ENCODE measurements at places on chromosomes 7 and 10.
A peak's percentile ranks its signal among the peaks of the same experiment; 100 is the strongest.

DNA sequence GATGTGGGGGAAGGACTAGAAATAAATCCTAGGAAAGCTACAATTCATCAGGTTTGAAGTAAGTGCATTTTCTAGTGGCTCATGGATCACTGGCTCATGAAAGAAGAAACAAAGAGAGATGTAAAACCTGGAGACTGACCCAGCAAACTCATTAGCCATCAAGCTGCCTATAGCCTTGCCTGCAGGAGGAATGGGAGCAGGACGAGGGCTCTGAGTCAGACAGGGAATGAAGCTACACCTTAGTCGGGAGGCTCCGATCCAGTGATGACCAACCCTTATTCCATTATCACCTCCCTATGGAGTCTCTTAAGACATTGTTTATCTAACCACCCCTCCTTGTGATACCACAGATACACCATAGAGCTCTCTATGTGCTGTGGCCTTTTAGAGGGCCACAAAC, 112.5 kb upstream of the WDR11 start:
- DNase-seq, result no peak

- DNase-seq, result no peak
Measured at GRCh38 chr7:120280743-120281142, 7.8 kb downstream of the KCND2 start.

DNA sequence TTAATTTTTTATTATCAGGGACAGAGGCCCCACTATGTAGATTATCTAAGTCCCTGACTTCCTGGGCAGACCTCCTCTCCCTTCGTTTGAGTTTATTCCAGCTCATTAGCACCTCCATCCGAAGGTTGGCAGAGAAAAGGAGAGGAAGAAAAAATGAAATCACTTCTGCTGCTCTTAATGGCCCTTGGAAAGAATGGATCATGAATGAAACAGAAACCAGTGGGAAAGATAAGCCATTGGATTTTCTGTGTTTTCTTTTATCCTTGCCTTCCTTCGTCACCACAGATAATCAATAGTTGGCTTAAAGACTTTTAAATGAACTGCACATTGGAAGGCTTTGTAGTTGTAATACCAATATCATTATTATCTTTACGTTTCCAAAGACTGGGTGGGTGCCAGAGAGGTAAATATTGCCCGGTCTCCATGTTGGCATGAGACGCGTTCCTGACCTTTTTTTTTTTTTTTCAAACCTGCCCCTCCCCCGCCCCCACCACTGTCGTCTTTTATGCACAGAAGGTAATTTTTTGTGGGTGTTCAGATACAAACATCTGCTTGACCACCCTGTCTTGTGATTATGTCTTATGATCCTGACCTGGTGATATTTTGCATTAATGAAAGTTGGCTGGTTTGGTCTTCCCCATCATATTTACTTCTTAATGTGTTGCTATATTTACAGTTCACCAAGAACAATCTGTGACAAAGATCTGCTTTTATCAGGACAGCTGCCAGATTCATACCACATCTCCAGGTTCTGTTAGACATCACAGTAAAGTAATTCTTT, 116.8 kb downstream of the ARID5B start:
- no peak for DNase-seq

DNA sequence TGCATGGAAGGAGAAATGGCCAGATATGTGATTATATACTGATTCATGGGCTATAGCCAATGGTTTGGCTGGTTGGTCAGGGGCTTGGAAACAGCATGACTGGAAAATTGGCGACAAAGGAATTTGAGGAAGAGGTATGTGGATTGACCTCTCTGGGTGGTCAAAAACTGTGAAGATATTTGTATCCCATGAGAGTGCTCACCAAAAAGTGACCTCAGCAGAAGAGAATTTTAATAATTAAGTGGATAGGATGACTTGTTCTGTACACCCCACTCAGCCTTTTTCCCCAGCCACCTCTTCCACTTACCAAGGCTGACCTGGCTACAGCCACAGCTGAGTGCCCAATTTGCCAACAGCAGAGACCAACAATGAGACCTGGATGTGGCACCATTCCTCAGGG, 146.7 kb downstream of the GPR37 start:
- DNase-seq, result no peak

DNA sequence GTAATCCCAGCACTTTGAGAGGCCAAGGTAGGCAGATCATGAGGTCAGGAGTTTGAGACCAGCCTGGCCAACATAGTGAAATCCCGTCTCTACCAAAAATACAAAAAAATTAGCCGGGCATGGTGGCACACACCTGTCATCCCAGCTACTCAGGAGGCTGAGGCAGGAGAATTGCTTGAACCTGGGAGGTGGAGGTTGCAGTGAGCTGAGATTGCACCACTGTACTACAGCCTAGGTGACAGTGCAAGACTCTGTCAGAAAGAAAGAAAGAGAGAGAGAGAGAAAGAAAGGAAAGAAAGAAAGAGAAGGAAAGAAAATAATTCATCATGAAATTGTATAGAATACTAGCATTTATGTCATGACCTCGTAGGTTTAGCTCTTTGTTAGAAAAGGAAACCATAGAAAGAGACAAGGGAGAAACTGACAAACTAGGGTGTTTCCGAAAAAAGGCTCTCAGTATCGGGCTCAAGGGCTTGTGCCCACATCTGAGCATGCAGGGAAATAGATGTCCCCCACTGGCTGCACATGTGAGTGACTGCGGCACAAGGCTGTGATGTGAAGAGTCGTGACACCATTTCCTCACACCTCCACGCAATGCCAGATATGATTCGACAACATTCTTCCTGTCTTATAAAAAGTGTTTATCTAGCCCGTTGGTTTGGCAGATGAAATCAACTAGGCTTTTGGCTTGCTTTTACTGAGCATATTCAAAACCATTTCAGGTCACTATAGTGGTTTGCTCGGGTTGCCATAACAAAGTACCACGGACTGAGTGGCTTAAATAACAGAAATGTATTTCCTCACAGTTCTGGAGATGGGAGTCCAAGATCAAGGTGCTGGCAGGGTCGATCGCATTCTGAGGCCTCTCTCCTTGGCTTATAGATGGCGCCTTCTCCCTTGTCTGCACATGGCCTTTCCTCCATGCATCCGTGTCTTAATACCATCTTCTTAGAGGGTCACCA, 2.0 kb downstream of the SRGN start:
- DNase-seq, result peak; percentile 11

DNA sequence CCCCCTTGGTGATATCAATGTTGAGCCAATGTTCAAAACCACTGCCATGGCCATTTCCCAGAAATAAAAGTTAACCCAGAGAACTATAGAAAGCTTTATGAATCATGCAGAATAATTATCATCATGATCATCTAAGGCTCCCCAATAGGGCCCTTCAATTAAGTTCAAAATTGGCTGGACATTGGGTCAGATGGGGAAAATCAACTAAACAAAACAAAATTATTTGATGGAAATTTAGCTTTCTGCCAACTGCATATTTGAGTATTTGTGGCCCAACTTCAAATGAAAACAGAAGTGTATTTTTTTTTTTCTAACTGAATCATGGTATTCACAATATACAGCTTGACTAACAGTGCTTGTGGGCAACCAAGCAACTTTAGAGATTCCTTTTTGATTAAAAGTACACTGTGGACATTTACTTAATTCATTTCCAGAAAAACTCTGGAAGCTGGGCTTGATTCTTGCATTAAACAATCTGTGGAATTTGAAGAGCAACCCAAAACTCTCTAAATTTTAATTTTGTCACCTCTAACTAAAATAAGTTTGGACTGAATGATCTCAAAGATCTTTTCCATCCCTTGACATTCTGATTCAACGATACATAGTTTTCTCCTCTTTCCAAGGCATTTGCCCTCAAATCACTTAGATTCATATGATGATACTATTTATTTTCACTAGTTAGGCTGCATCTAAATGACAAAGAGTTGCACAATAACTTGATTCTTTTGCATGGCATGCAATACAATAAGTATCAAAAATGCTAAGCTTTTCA, 203.2 kb downstream of the AHR start:
- no peak for DNase-seq

GRCh38 chr10:9342885-9343570, 1288.5 kb downstream of the GATA3 start:
- no peak for DNase-seq

- no peak for DNase-seq
Measured at GRCh38 chr10:122176232-122177213, 94.6 kb upstream of the BTBD16 start.

GRCh38 chr7:81029511-81029910, 110.7 kb upstream of the SEMA3C start:
- DNase-seq, result no peak

DNA sequence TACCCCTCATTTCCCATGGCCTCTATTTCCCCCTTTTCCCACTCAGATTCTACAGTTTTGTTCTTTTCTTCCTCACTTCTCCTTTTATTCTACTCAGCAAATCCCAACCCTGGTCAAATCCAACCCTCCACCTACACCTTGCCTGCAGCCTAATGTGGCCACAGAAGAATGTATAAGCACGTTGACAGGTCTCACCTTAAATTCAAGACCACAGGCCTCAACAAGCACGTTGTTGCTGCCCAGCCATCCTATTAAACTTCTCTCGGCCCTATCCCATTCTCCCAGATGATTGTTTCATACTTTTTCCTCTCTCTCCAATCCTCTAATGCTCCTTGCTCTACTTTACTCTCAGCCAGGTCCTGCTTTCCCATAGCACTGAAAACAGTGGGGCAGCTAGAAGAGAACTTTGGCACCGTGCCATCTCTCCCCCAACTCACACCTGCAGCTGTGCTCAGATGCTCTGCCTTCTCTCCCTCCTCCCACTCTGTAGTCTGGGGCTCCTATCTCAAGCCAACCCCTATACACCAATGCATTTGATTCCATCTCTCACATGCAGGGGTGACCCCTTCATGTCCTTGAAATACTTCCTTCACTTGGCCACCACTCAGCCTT, 6.8 kb upstream of the EIF3A start:
- DNase-seq, result no peak

DNA sequence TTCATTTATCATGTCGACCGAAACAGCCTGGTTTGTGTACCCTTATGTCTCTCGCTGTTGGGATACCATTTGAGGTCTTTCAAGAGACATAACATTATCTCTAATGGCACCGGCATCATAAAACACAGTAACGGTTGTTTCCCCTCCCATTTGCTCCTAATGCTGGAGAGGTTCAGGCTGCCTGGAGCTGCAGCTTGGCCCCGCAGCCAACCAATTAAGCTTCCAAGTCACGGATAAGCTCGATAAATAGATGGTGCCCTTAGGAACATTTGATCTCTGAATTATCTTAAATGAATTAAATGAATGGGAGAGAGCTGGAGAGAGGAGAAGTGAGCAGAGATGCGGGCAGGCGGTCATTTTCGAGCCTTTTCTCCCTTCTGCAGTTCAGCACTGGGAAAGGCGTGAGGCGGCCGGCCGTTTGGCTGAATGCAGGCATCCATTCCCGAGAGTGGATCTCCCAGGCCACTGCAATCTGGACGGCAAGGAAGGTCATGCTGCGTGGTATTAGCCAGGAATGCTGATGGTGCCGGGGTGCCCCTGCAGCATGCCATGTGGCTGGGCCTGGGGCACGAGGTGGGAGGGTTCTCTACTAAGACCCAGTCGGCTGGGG, 12.6 kb downstream of the CPA4 start:
- no peak for DNase-seq

All from activated naive CD4-positive, alpha-beta T cell (primary cell).